ENCODE measurements at places on chromosomes 11 and 22.

DNA sequence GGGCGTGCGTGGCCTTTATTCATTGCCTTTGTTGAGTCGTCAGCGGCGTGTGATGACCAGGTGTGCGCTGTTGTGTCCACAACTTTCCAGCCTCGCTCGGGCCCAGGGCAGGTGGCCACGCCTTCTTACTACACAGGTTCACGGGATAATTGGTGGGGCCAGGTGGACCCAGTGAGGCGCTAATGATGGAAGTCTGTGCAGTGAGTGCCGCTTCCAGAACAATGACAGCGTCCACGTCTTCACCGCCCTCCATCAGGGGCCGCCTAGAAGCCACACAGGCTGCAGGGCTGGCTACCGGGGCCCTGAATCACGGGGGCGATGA lies 1197.3 kb downstream of the BRD1 start:
- no peak for DNase-seq

DNA sequence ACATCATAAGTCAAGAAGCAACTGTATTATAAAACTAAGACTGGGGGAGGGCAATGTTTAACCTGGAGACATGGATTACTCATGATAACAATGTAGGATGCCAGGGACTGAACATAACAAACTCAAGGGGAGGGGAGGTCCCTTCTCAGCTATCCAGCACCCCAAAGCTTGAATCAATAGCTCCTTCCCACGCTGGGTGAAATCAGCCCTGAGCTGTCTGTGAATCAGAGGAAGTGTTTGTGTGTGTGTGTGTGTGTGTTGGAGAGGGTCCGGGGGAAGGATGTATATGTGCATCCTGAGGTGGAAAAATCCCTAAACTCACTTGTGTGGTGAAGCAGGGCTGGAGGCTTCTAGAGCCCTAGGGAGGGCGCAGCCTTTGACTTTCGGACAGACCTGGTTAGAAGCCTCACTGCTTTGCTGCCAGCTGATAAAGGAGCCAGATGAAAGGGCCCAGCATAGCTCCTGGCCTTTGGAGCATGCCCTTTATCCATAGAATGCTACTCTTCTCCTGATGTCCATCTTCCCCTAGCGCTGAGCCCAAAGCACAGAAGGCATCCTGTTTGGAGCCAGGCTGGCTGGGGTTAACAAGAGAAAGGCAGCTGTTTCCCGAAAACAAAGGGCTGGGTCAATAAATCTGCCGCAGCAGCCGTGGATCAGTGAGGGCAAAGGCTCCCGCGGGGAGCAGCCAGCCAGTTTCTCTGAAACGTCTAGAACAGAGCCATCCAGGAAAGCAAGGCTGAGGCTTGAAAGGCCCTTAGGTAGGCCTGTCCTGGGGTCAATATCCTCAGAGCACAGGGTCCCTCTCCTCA lies 35.8 kb downstream of the TNKS1BP1 start:
- peak; percentile 71 for DNase-seq

- DNase-seq: no peak
Observed at GRCh38 chr22:20141186-20142077, 9.4 kb downstream of the CCDC188 start.

DNA sequence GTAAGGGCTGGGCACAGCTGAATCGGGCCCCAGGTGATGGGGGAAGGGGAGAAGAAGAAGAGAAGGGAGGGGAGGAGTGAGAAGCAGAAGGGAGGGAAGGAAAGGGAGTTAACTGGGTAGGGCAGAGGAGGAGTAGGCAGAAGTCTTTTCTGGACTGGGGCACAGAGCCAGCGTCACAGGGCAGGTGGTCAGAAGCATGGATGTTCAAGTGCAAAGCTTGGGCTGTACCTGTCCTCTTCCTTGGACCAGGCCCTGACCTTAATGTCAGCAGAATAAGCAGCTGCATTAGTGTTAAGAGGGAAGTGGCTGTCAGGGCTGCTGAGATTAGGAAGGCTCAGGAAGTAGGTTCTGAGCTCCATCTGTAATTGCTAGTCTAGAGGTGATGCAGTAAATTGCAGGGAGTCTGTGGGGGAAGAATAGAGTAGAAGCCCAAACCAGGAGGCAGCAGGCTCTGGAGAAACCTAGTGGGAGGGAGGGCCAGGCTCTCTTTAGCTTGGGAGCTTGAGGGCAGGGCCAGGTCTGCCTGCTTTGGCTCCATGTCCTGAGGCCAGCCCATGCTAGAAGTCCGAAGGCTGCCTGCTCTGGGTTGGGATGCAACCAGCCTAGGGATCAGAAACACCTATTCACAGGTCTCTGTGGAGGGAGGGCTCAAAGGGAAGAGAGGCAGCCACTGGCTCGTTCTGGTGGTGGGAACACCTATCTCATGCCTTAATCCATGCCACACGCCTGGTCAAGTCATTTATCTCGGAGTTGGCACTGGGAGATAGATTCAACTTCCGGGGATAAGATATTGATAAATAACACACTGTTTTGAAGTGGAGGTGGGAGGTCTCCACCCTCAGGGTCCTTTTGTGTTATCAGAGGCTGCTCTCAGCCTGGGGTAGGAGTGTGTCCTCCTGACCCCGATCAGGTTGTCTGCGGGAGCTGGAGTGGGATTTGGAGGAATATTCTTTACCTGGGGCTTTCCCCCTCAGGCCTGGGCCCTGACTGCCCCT lies 1.7 kb upstream of the UCP3 start:
- no peak for DNase-seq

- DNase-seq: peak; percentile 17
Observed at GRCh38 chr11:102783016-102783415, 2.6 kb upstream of the MMP10 start.

GRCh38 chr11:35549787-35550186 lies 24.4 kb upstream of the PAMR1 start:
- peak; percentile 25 for DNase-seq

DNA sequence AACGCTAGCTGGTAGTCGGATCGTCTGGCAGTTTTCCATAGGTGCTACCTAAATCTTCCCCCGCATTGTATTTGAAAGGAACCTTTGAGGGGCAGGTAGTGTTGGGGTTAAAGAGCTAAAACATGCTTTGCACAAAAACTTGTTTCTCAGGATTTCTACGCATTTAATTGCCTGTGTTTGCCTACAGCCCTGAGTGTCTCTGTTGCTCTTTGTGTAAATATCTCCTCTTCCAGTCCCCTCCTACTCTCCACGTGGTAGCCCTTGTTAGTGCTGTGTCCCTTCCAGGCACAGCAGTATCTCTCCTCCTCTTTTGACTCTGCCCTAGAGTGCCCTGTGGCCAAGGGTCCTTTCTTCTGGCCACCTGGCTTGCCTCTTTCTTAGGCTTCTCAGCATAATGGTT lies 81.7 kb downstream of the BARX2 start:
- no peak for DNase-seq

- peak; percentile 72 for DNase-seq
Observed at GRCh38 chr11:36492724-36493304, 17.3 kb downstream of the TRAF6 start.

- DNase-seq: no peak
Observed at GRCh38 chr11:12222055-12222792, 111.8 kb downstream of the MICAL2 start.
